ENCODE measurements at places on chromosomes 7 and 10. TPM values are rescaled to one million over a fixed set of nuclear protein-coding genes. Genes with fewer than 3 reads are reported as not detected.

Gene ANKRD22
- 0.58 TPM for total RNA-seq

Gene RAPGEF5
- not detected for total RNA-seq

Gene SLC12A9
- total RNA-seq: 64.6 TPM

Gene TMEM130
- not detected for total RNA-seq

Gene SPDYE8
- not detected for total RNA-seq

Gene TSPAN33
- 0.83 TPM for total RNA-seq

Gene PDZD7
- total RNA-seq: 1.1 TPM

Gene C10orf67
- total RNA-seq: not detected

Gene ZNF365
- total RNA-seq: 4.9 TPM

All from CD4-positive, alpha-beta memory T cell (primary cell).